ENCODE measurements at places on chromosomes 3 and 15.
A peak's percentile ranks its signal among the peaks of the same experiment; 100 is the strongest.

- DNase-seq, result no peak
These were observed 352.6 kb downstream of the NLGN1 start for GRCh38 chr3:173750095-173750494.

DNA sequence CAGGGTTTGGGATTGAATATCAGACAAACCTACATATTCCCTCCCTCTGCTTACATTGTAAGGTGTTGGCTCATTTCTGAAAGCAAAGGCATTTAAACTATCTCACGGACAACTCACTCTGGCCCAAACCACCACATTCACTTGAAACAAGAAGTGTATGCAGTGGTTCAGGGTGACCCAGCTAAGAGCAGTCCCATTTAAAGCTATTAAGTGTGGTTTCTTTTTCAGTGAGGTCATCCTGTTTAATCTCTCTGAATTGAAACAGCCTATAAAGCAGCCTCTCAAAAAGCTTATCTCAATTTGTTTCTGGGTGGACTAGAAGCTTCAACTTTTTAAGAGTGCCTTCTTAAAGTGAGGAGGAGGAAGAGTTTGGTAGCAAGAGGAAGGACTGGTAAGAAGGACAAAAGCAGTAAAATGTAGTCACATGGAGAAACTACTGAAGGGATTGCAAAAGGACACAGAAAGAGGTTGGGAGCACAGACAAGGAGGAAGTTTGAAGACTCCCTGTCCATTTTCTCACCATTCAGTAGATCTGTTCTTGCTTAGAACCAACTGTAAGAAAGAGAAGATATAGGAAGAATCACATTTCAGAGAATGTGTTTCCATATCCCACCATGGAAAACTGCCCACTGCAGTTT, 151.6 kb downstream of the TMCO5A start:
- peak; percentile 41 for DNase-seq

GRCh38 chr15:37095770-37096557, 4.4 kb downstream of the MEIS2 start:
- DNase-seq, result no peak

- DNase-seq, result no peak
These were observed 46.4 kb upstream of the MBNL1 start for GRCh38 chr3:152222327-152222726.

- no peak for DNase-seq
These were observed 53.7 kb upstream of the MAGI1 start for GRCh38 chr3:66092175-66092995.

DNA sequence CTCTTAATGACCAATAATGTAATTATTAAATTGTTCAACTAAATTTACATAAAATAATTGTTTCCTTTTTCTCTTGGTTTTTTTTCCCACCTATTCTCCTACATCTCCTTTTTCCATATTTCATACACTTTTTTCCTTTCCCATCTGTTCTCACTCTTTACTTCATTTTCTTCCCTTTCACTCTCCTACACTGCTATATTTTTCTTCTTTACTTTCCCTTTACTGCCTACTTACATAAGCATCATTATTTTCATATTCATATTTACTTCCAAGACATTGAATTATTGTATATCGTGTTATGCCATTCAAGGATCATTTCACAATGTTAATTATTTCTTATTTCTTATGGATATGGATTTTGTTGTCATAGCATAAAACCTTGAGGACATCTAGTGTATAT, 1275.6 kb downstream of the NSUN3 start:
- no peak for DNase-seq

GRCh38 chr3:62109534-62109933, 263.8 kb downstream of the FEZF2 start:
- DNase-seq, result peak; percentile 96

DNA sequence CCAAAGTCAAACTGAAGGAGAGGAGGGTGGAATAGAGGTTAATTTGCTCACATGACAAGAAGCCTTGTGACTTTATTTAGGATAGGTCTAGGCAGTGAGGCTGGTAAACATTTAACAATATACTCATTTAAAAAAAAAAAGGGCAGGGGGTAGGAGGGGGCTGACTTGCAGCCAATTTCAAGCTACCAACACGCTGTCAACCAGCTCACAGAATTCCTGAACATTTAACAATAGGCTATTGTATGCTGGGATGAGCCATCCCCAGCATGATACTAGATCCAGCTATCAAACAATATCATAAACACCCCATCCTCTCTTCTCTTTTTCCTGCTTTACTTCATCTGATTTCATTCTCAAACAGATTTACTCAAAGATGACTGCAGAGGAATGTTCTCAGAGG, 1096.3 kb upstream of the CFAP20DC start:
- DNase-seq, result no peak

GRCh38 chr15:96142498-96142897, 188.0 kb upstream of the NR2F2 start:
- no peak for DNase-seq

- no peak for DNase-seq
These were observed 54.7 kb downstream of the ITPR1 start for GRCh38 chr3:4547799-4548198.

DNA sequence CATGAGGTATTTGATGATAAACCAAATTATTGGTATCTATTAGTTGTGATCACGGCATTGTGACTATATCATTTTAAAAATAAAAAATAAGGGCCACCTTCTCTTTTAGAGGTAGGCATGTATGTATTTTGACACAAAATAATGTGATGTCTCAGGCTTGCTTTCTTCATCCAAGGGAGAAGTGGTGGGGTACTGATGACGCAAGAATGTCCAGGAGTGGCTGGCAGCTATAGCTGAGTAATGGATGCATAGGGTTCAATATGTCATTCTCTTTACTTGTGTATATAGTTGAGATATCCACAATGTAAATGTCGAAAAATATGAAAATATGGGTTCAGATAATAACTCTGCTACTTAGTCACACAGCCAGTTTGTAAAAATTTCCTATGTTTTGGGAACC, 46.8 kb upstream of the NSMCE3 start:
- DNase-seq, result no peak

DNA sequence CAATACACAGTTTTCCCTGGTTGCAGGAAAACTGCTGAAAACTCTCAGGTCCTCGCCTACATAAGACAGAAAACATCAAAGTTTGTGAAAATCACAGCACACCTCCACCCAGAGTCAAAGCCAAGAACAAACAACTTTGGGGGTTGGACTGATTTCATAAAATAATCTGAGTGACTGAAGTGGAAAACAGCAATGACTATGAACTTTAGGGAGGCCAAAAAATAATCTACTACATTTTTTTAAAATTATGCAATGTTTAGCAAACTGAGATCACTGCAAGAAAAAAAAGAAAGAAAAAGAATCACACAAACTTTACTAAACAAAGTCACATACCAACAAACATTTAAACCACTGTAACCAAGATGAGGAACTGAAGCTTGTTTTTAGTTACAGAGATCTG, 15.9 kb upstream of the FOXP1 start:
- DNase-seq, result no peak

GRCh38 chr15:70578196-70578595, 185.2 kb downstream of the UACA start:
- no peak for DNase-seq

- no peak for DNase-seq
These were observed 24.1 kb downstream of the PDIA5 start for GRCh38 chr3:123090728-123091531.

DNA sequence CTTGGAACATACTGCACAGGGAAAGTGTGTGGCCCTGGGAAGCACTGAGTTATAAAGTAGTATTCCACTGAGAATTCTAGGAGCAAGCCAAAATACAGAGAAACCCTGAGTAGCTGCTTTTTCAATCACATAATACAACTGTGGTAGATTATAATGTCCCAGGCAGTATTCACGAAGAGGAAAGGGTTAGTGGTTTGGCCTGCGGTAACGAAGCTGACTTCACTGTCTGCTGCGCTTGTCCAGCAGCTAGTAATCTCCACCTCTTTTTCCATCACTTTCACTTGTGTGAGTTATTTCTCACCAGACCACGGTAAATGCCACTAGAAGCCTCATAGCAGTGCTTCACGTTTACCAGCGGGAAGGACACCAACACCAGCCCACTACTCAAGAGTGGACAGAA, 34.4 kb downstream of the RPL39L start:
- DNase-seq, result no peak

DNA sequence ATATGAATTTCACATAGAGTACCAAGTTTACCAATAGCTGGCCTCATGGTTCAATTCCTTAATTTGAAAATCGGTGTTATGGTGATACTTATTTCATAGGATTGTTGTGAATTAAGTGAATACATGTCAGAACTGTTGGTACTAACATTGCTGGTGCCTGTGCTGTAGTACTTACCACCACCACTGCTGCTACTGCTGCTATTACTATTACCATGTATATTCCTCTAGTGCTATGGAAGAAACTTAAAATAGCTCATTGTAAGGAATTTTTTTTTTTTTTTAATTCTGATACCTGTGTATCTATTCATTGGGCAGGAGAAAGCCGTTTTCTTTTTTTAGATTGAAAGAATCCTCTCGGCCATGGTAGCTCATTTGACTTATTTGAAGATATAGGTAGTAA, 3.6 kb downstream of the FYTTD1 start:
- DNase-seq, result no peak

GRCh38 chr3:68056556-68056955, 402.1 kb upstream of the SUCLG2 start:
- DNase-seq, result no peak

DNA sequence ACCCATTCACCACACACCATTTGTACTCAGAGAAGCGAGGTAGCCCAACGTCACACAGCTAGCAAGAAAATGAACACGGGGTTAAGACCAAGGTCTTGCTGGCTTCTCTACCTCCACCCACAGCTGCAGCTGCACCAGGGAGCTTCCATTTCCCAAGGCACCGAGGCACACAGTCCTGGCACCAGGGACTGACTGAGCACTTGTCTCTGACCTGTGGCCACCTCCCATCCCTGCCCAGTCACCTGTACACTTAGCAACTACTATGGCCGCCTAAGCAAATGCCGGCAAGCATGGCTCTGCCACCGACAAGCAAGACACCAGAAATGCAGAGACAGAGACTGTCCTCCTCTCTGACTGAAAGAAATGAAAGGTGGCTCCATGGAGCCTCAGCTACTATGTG, 15.3 kb downstream of the ZXDC start:
- DNase-seq, result no peak

- peak; percentile 81 for DNase-seq
These were observed 11.5 kb downstream of the CCDC80 start for GRCh38 chr3:112629425-112629824.

DNA sequence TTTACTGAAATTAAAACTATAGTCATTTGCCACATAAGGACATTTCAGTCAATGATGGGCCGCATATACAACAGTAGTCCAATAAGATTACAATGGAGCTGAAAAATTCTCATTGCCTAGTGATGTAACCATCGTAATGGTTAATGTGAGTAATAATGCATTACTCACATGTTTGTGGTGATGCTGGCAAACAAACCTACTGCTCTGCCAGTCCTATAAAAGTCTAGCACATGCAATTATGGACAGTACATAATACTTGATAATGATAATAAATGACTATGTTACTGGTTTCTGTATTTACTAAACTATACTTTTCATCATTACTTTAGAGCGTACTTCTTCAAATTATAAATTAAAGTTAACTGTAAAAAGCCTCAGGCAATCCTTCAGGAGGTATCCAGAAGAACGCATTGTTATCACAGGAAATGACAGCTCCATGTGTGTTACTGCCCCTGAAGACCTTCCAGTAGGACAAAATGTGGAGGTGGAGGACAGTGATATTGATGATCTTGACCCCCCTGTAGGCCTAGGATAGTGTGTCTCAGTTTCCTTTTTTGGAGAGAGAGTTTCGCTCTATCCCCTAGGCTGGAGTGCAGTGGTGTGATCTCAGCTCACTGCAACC, 102.7 kb downstream of the ATP1B3 start:
- DNase-seq, result peak; percentile 59

DNA sequence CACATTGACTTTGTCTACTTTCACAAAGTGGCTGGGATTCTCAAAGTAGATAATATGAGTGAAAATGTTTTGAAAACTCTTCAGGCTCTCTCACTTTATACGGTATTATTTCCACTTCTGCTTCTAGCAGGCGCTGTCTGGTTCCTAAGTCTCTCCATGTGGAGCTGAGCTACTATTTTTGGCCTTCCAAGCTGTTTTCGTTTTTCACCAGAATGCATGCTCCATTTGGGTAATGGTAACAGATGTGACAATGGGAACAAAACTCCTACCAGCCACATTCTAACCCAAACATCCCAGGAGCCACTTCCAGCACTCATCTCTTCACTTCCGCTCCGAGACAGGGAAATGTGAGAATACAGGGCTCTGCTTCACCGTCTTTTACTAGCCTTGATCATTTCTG, 586.7 kb downstream of the NTRK3 start:
- no peak for DNase-seq

DNA sequence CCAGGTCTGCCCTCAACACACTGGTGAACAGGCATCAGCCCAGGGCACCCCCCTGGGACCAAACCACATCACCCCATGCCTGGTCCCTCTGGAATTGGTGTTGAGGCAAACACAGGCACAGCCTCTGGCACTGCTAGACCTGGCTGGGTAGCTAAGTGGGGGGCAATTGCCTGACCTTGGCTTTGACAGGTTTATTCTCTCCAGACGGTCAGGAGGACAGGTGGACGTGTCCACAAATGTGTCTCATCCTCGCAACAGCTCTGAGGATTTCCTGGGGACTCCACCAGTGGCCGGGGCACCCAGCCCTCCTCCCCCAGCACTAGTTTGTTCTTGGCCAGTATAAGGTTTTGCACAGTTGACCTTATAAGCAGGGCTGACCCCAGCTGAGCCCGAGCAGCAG, 31.3 kb downstream of the TKT start:
- no peak for DNase-seq

DNA sequence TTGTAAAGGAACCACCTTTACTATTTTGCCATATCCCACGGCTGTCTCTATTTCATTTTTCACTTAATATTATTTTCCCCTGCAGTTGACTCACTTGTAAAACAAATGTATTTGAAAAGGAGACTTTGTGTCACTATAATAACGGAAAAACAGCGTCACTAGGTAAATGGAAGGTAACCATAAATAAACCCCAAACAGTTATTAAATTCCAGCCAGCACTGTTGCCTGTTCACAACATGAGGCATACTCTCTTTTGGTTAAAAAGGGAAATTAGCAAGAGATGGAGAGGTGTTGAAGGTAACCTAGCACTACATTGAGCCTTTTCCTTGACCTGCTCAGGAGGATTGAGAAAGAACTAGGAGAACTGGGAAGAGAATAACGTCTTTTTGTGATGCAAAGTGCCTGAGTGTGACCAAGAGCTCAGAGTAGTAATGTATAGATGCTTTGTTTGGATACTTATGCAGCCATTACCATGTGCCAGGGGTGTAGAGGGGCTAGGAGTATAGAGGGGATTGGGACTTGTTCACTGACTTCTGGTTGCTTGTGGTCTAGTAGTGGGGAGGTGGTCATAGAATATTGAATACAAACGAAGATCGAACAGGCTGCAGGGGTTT, 19.6 kb downstream of the FLNB start:
- no peak for DNase-seq

- no peak for DNase-seq
These were observed 400.4 kb upstream of the THBS1 start for GRCh38 chr15:39180483-39180933.

GRCh38 chr3:185155678-185156077, 2.8 kb upstream of the C3orf70 start:
- DNase-seq, result no peak
